ENCODE measurements at places on chromosomes 6 and 20.

GRCh38 chr20:49587111-49587570 lies 19.2 kb upstream of the PTGIS start:
- H3K4me1 ChIP-seq = peaks cover 4% of the 10 kb centered on the region
- H3K27me3 ChIP-seq = no peaks in the 10 kb centered on the region
- H3K36me3 ChIP-seq = no peaks in the 10 kb centered on the region
- no peak overlapping the region for H3K4me3 ChIP-seq
- no peak overlapping the region for H3K27ac ChIP-seq

- H3K27me3 ChIP-seq = no peaks in the 10 kb centered on the region
- no peaks in the 10 kb centered on the region for H3K4me1 ChIP-seq
- H3K27ac ChIP-seq = no peak overlapping the region
- no peak overlapping the region for H3K4me3 ChIP-seq
- DNase-seq = no peak
Observed at GRCh38 chr6:111503194-111503593, 20.2 kb upstream of the REV3L start.

- DNase-seq = no peak
- no peaks in the 10 kb centered on the region for H3K27me3 ChIP-seq
- peaks cover 28% of the 10 kb centered on the region for H3K4me1 ChIP-seq
- H3K4me3 ChIP-seq = no peak overlapping the region
- H3K27ac ChIP-seq = peak overlapping the region; percentile 93
Observed at GRCh38 chr6:21228411-21228810, 365.1 kb upstream of the SOX4 start.

DNA sequence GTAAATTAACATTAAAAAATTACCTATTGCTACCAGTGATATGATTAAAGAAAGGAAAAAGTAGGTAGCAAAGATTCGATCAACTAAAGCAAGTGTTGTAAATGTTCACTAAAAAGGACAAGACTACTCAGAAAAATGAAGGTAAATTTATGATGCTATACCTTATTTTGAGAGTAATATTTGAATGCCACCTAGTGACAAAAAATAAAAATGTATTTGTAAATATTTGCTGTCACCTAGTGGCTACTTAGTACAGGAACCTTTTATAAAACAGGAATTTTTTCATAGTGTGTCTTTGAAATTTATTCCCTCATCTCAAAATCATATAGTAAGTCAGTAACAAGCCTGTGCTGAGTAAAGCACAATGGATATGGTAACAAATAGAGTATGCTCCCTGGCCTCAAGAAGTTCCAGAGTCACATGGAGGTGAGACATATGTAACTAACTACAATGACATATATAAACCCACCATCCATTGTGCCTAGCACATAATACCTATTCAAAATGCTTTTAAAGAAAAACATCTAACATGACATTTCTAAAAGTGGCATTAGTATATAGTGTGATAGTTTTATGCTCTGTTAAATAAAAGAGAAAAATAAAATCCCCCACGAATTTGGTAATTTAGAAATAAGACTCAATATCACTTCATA lies 193.1 kb upstream of the SIM1 start:
- no peak overlapping the region for H3K27ac ChIP-seq
- no peak for DNase-seq
- H3K27me3 ChIP-seq = no peaks in the 10 kb centered on the region
- no peak overlapping the region for H3K4me3 ChIP-seq
- peaks cover 44% of the 10 kb centered on the region for H3K36me3 ChIP-seq
- peaks cover under 1% of the 10 kb centered on the region for H3K4me1 ChIP-seq

- no peaks in the 10 kb centered on the region for H3K36me3 ChIP-seq
- no peaks in the 10 kb centered on the region for H3K4me1 ChIP-seq
- no peaks in the 10 kb centered on the region for H3K27me3 ChIP-seq
- DNase-seq = no peak
Observed at GRCh38 chr6:150514806-150515380, 84.8 kb upstream of the PLEKHG1 start.

- no peaks in the 10 kb centered on the region for H3K27me3 ChIP-seq
- no peak for DNase-seq
- no peaks in the 10 kb centered on the region for H3K4me1 ChIP-seq
- H3K27ac ChIP-seq = no peak overlapping the region
- no peak overlapping the region for H3K4me3 ChIP-seq
- H3K36me3 ChIP-seq = no peaks in the 10 kb centered on the region
Observed at GRCh38 chr6:153526479-153526878, 395.4 kb upstream of the RGS17 start.

- no peaks in the 10 kb centered on the region for H3K36me3 ChIP-seq
- H3K4me1 ChIP-seq = peaks cover 2% of the 10 kb centered on the region
- no peak overlapping the region for H3K27ac ChIP-seq
- H3K27me3 ChIP-seq = no peaks in the 10 kb centered on the region
Observed at GRCh38 chr6:153591159-153591558, 447.9 kb upstream of the OPRM1 start.

DNA sequence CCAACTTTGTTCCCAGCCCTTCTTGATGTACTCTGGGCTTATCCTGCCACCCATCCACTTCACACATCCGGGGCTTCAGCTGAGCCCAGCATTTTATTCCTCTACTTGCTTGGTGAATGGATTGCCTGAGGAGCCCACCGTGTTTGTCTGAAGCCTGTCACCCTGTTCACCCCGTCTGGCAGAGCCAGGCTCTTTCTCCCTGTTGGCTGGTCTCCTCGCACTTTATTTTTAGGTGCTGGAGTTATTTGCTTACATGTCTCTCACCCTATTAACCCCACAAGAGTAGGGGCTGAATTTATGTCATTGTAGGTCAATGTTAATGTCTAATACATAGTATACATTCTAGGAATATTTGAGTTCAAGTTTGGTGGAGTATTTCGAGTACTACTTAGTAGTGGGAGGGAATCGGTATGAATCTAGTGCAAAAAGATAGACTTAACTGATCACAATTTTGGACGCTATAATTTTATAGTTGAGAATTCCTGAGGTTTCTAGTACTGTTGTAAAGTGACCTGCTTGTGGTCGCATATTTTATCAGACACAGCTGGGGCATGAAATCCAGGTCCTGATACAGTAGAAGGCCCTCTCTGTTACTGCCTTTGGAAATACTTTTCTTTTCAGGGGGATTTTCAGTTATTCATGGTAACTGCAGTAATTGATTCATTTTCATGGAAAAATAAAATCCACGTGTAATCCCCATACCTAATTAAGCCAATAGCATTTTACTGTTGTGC lies 10.8 kb downstream of the JARID2 start:
- H3K36me3 ChIP-seq = 0 out of 2 replicates have a peak, but pooled peaks cover 4% of the 10 kb centered on the region
- H3K27ac ChIP-seq = no peak overlapping the region
- H3K4me3 ChIP-seq = no peak overlapping the region

DNA sequence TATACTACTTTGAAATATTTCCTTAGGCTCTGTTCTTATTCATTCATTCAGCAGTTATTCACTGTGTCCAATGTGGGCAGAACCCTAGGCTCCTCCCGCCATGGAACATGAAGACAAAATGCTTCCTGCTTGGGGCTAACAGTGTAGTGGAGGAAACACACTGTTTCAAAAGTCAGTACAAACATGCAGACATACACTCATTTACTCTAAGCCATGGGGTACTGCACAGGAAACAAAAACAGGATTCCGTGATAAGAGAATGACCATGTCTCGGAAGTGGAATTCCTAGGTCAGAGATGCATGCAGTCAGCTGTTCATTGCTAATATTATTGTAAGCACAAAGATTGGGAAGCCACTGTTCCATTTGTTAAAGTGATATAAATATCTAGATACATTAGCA lies 18.4 kb upstream of the FAM209A start:
- no peak overlapping the region for H3K4me3 ChIP-seq
- H3K36me3 ChIP-seq = peaks cover 11% of the 10 kb centered on the region
- no peak overlapping the region for H3K27ac ChIP-seq

GRCh38 chr6:160733050-160733646 lies 31.1 kb downstream of the PLG start:
- no peak overlapping the region for H3K27ac ChIP-seq
- H3K36me3 ChIP-seq = no peaks in the 10 kb centered on the region
- no peaks in the 10 kb centered on the region for H3K27me3 ChIP-seq
- H3K4me1 ChIP-seq = peaks cover 4% of the 10 kb centered on the region
- no peak for DNase-seq

DNA sequence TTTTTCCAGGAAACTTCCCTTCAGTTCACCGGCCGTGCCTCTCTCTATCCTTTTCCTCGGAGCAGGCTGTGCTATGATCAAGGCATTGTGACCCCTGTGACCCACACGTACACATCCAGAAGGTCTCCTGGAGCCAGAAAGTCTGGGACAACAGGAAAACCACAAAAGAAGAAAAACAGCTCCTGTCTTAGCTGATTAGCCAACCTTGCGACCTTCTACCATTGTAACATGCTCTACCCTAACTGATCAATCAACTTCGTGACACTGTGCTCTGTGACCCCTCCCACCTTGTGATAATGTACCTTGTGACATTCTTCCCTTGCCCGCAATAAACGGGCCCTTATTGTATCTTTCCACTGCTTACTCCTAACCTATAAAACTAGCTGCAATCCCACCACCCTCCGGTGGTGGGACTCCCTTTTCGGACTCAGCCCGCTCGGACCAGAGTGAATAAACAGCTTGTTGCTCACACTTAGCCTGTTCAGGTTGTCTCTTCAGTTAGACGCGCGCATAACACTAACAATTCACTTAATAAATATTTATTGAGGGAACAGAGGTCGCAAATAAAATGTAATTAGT lies 24.2 kb downstream of the ZNF311 start:
- DNase-seq = no peak
- no peaks in the 10 kb centered on the region for H3K36me3 ChIP-seq
- peaks cover 12% of the 10 kb centered on the region for H3K4me1 ChIP-seq
- peak overlapping the region; percentile 14 for H3K27ac ChIP-seq
- H3K27me3 ChIP-seq = no peaks in the 10 kb centered on the region

DNA sequence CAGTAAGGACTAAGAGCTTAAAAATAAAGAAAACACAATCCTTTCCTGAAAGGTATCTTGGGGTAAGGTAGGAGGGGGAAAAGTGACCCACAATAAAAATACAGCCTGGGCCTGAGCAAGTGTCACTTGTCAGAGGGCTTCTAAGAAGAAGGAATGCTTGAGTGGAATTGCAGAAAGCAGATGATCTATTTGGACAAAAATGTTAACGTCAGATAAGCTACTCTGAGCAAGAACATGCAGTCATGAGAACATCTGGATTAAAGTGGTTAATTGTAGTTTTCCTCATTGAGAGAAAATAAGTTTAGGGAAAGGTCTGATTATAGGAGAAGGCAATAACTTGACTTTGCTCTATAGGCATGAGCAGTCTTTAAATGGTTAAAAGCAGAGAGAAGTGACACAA lies 581.9 kb downstream of the HTR1B start:
- no peak for DNase-seq
- H3K4me3 ChIP-seq = no peak overlapping the region

DNA sequence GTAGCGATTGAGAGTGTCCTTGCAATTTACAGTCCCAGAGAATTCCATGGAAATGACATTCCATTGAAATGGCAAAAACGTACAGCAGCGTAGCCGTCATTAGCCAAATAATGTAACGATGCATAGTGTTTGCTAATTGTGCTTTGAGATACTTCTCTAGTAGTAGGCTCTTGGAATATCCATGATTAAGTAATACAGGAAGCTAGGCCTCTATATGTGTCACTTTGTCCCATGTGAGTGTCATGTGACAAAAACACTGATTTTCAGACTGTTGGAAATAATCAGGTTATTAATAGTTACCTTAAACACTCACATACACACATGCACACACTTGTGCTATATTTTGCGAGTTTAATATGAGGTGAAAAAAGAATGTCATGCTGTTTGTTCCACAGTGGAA lies 35.2 kb downstream of the SLX4IP start:
- no peaks in the 10 kb centered on the region for H3K4me1 ChIP-seq
- no peak overlapping the region for H3K4me3 ChIP-seq
- no peak overlapping the region for H3K27ac ChIP-seq
- H3K27me3 ChIP-seq = no peaks in the 10 kb centered on the region
- DNase-seq = no peak

GRCh38 chr6:126535138-126535537 lies 195.2 kb downstream of the CENPW start:
- no peak overlapping the region for H3K4me3 ChIP-seq
- H3K4me1 ChIP-seq = no peaks in the 10 kb centered on the region
- no peak overlapping the region for H3K27ac ChIP-seq

Data from RWPE2 (cell line).